GM04504 (cell line): ENCODE measurements at places on chromosomes 4 and X.

- DNase-seq = no peak
Observed at GRCh38 chrX:18129690-18130089, 91.0 kb downstream of the BEND2 start.

- no peak for DNase-seq
Observed at GRCh38 chr4:28360681-28361080, 1500.0 kb downstream of the STIM2 start.

DNA sequence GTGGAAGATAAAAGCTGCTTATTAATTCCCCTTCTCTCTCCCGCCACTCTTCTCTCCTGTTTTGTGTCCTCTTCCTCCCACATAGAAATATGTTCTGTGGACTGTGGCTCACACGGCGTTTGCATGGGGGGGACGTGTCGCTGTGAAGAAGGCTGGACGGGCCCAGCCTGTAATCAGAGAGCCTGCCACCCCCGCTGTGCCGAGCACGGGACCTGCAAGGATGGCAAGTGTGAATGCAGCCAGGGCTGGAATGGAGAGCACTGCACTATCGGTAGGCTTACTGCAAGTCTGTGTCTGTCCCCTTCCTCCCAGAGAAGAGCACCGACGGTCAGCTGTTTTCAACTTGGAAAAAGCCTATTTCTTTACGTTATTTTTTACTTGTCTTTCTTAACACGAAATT is 229.1 kb downstream of the DCTD start:
- no peak for DNase-seq

- no peak for DNase-seq
Observed at GRCh38 chr4:2247128-2248043, 5.5 kb upstream of the HAUS3 start.

- DNase-seq = peak; percentile 35
Observed at GRCh38 chrX:30065226-30065625, 150.1 kb upstream of the MAGEB2 start.

- no peak for DNase-seq
Observed at GRCh38 chr4:128827296-128827695, 17.8 kb downstream of the JADE1 start.

- no peak for DNase-seq
Observed at GRCh38 chr4:2070421-2071251, 11.5 kb downstream of the NAT8L start.

DNA sequence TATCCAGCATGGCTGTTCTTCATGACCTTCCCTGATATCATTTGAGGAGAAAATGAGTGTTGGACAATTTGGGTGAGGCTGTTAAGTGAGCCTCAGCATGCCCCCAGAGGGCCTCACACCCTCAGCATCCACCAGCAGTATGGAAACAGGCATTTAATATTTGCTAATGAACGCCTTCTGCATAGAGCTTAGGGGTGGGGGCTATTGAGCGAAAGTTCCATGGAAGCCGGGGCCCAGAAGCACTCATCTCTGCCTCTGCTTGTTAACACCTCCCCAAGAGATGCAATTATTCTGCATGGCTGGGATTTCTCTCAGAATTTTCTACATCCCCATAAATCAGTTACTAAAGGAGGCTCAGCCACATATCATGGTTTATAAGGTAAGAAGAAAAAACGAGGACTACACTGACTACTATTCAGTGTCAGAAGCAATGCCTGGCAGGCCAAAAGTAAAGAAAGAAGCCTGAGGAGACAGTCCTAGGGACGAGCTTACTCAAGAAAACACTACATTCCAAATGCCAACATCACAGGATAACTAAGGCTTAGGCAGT is 100.1 kb upstream of the MAP3K15 start:
- DNase-seq = no peak

DNA sequence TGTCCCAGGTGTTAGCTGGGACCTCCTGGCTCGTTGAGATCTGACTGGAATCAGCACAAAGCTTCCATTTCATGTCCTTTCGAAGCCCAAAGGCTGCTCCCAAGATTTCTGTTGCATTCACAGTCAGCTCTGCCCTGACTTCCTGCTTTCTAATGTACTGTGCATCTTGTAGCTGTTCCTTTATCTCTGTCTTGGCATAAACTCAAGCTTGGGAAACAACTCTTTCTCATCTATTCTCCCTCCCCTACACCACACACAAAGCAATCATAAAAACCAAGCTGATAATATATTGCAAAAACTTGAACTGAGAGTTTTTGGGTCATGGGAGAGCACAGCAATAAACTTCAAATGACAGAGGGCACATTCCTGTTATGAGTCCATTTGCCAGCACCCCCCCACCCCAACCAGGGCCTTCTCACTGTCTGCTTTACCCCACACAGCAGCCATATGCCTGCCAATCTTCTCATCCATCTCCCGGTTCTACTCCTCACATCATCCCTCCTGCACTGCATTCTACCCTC is 76.3 kb downstream of the SYNPO2 start:
- DNase-seq = peak; percentile 62

- DNase-seq = peak; percentile 88
Observed at GRCh38 chr4:13980317-13981310, 353.1 kb upstream of the BOD1L1 start.

- no peak for DNase-seq
Observed at GRCh38 chrX:47687263-47687662, 28.3 kb upstream of the UXT start.

DNA sequence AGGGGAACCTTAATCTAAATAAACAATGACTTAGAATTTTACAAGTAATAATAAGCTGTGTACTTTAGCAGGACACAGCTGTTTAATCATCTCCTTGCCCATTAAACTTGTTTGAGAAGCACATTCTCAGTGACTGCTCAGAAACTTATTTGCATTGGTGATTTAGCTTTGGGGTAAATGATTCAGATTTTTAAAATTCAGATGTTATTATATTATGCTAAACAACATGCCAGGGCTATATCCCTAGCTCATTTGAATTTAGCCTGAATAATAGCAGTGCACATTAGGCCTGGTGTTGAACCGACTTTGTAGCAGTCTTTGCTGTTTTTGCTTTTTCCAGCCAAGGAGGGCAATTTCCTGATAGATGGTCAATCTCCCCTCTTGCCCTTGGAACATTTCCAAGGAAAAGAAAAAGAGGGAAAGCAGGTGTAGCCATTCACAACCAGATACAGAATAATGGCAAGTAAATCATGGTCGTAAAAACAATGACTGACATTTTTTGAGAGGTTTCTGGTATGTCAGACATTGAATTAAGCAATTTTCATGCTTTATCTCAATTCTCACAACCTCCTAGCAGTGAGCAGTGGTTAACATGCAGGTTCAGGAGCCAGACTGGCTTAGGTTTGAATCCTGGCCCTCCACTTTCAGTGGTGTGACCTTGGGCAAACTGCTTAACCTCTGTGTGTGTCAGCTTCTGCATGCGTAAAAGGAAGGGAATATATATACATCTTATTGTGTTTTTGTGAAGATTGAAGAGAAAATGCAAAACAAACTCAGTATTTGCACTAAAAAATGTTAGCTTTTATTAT is 16.8 kb downstream of the ARHGEF38 start:
- no peak for DNase-seq

GRCh38 chr4:88045021-88045420 is 37.6 kb downstream of the PKD2 start:
- no peak for DNase-seq
